T-cell (primary cell): ENCODE measurements at places on chromosomes 1 and 21.

- no peak for DNase-seq
Measured at GRCh38 chr1:8133657-8134430, 107.7 kb upstream of the ERRFI1 start.

GRCh38 chr1:56953386-56953785, 12.4 kb downstream of the C8B start:
- no peak for DNase-seq

- DNase-seq = no peak
Measured at GRCh38 chr1:192700834-192701271, 64.9 kb downstream of the RGS13 start.

DNA sequence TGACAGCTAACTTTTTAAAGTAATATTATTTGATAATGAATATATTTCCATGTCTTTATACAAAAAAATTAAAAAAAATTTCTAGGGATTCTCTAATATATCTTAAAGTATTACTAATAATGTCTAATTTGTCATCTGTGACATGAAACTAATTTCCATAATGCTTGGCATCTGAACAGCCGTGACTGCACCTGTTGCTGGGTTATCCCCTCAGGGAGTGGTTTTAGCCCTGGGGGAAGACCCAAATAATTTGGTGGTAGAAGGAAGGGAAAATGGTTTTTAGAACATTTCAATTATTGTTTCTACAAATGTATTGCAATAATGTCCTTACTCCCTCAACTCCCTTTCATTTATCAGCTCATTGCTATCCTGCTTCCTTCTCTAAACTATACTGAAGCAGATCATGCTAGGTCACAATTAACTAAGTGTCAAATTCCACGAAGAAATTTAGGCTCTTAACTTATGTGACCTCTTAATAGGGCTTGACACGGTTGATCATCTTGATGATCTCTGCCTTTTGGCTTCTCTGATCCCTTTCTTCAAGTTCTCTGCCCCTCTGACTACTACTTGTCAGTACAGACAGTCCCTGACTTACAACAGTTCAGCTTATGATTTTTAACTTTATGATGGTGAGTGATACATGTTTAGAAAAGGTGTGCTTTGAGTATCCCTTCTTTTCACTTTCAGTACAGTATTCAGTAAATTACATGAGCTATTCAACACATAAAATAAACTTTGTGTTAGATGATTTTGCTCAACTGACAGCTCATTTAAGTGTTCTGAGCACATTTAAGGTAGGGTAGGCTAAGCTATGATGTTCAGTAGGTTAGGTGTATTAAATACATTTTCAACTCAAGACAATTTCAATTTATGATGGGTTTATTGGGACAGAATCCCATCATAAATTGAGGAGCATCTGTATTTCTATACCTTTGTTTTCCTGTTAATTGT, 26.4 kb upstream of the DPH5 start:
- DNase-seq = no peak
